ENCODE measurements at places on chromosomes 5 and 9.
A peak's percentile ranks its signal among the peaks of the same experiment; 100 is the strongest.

- DNase-seq: no peak
Measured at GRCh38 chr5:168088410-168089173, 202.9 kb upstream of the WWC1 start.

GRCh38 chr5:145162626-145163025 lies 672.5 kb downstream of the PRELID2 start:
- no peak for DNase-seq

DNA sequence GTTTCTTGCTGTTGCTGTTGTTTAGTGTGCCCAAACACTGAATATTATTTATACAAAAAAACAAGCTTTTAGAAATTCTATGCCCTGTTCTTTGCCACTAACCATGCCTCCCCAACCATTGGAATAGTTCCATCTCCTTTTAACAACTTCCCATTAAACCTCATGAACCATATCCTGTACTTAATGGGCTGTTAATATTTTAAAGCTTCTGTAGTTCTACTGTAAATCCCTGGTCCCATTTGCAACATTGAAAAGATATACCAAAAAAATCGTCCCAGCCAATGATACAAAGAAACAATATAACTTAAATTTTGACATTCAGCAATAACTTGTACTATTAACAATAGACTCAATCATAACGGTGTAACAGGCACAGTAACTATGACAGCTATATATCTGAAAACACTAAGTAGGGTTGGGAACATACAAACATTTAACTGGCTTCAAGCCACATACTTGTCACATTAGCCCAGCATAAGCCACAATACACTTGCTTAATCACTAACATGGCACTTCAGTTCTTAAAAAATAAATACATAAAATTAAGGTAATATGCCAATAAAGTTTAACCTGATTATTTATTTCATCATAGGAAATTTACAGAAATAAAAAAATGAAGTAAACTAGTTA lies 86.1 kb downstream of the ADAMTS6 start:
- no peak for DNase-seq

- DNase-seq: no peak
Measured at GRCh38 chr5:78586251-78586650, 62.3 kb downstream of the LHFPL2 start.

DNA sequence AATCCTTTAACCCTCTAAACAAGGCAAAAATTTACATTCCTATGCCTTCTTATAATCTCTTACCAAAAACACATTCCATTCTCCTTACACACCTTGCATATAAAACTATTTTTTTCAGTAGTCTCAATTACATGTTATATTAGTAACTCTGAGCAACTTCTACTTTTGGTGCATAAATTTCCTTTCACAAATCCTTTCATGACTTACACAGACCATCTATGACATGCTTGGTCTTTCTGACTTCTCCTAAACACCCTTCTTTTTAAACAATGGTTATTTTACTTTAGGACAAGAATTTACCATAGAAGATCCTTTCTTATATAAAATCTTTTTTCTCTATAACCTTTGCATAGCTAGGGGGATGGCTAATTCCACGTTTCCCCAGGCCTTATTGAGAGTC lies 208.0 kb upstream of the ARRDC3 start:
- no peak for DNase-seq

DNA sequence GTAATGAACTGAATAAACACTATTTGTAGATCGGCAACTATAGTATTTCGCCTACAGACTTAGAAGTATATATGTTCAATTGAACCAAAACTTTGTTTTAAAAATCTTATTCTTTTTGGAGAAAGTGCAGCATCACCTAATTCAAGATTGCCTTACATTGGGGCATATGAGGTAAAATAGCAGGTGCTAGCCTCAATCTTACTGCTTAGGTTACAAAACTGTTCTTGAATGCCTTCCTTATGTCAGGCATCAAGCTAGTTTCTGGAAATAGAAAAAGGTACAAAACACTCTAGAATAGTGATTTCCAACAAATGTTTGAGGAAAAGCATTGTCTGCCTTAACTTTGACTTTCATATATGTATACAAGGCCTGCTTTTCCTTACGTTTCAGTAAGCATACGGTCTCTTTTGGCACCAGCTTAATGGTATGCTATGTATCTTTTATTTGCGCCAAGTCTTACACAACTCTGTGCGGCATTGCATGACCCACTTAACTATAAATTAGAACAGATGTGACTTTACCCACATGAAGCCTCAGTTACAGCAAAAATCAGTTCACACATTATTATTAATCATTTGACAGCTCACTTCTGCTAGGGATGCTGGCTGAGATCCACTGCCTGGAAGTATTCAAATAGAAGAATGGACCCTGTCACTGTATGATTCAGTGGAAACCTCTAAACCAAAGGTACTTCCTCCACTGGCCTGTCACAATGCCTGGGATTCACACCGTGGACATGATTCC lies 174.1 kb downstream of the PRELID2 start:
- DNase-seq: no peak

DNA sequence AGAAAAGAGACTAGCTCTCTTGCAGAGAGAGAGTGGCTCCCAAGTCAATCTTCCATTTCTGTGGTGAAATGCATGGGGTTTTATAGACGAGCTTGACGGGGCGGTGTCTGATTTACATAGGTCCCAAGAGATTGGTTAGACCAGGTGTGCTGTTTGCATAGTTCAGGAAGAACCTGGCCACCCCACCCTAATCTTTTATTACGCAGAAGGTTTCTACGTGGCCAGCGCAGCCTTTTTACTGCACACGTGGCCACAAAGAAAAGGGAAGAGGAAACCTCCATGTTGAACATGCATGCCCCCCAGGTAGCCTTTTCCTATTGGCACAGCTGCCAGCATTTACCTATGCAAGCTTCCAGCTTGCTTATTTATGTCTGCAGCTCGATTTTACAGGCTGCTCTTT lies 92.1 kb downstream of the CAVIN4 start:
- DNase-seq: no peak

DNA sequence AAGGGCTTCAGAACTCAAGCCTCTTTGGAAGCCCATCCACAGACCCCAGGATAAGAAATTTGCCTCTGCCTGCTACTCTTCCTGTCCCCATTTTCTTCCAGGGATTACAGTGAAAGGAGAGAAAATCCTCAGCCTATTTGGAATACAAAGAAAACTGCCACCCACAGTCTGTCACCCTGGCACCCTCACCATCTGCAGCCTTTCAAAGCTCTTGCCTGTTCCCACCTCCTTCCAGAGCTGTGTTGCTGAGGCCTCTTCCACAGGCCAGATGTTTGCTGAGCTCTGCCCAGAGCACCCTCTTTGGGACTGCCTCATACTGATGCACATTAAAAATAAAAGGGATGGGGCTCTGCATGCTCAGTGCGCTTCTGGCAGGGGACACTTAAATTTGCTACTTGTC lies 35.9 kb upstream of the TAF1L start:
- no peak for DNase-seq

- DNase-seq: no peak
Measured at GRCh38 chr9:127563579-127563978, 48.5 kb upstream of the STXBP1 start.

- no peak for DNase-seq
Measured at GRCh38 chr5:75510417-75510835, 1.0 kb downstream of the CERT1 start.

DNA sequence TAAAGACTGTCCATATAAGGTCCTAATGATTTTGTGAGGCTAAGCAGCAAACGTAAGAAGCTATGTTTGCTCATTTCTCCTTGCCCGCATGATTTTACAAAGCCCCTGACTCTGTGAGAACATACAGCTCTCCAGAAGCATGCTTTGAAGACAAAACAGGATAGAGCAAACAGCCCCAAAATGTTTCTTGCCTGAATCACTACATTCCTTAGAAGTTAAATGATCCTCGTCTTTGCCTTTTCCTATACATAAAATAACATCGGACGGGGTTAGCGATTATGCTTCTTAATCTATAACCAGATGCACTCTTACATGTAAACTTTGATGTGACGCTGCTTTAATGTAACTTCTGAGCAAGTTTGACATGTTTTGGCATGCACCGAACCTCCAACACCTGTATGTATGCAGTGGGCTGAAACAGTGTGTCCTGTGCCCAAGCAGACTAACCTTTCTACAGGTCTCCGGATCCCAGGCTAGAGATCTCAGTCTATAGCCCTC lies 353.7 kb downstream of the CETN3 start:
- no peak for DNase-seq

- DNase-seq: no peak
Measured at GRCh38 chr9:134560206-134560605, 81.4 kb upstream of the COL5A1 start.

DNA sequence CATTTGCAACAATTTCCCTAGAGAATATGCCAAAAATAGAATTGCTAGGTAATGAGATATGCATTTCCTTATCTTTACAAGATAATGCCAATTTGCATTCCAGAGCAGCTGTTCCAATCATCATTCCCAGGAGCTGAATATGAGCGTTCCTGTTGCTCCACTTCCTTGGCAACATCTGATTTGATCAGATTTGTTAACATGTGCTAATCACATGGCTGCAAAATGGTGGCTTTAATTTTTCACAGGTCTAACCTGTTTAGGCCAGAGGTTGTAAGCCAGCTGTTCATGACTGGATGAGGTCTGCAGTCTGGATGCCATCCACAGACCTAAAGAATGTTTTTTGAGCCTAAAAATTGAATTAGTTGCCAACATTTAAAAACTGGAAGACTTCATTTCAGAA lies 220.7 kb upstream of the IL12B start:
- DNase-seq: no peak

- no peak for DNase-seq
Measured at GRCh38 chr9:130779153-130779855, 55.8 kb upstream of the ABL1 start.

DNA sequence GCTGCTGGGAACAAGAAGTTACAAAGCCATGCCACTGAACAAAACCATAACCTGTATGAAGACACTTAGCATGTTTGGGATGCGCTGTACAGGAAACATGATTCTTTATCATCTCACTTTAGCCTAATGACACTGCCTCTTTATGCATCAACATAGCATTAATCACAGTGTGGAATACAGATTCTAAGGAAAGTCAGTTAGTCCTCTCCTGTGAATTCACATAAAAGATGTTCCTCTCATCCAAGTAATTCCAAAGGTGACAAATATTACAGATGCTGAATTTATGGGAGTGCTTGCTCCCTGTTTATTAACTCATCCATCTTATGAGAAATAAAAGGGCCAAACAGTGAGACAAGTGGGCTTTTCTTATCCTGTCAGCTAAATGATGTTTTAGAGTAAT lies 1677.7 kb downstream of the EFNA5 start:
- no peak for DNase-seq

- DNase-seq: no peak
Measured at GRCh38 chr9:75438716-75439115, 350.4 kb downstream of the OSTF1 start.

DNA sequence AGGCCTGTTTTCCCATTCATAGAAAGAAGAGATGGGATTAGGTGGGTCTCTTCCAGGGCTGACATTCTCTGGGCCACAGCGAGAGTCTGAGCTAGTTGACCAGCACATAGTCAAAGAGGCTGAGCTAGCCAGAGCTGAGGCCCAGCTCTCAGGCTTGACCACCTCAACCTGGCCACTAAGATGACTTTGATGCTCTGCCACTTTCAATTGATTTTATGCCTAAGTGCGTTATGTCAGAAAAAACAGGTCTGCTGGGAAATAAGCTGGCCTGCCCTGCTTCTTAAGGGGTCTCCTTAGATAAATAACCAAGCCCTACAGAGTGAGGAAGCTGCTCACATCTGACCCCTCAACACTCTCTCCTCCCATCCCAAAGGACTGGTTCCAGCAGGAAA lies 20.0 kb upstream of the RAB14 start:
- DNase-seq: no peak

GRCh38 chr9:1718836-1719235 lies 296.3 kb upstream of the SMARCA2 start:
- DNase-seq: peak; percentile 12

- no peak for DNase-seq
Measured at GRCh38 chr5:59036274-59036961, 453.5 kb downstream of the RAB3C start.

- DNase-seq: no peak
Measured at GRCh38 chr9:126564128-126564527, 49.6 kb upstream of the LMX1B start.

DNA sequence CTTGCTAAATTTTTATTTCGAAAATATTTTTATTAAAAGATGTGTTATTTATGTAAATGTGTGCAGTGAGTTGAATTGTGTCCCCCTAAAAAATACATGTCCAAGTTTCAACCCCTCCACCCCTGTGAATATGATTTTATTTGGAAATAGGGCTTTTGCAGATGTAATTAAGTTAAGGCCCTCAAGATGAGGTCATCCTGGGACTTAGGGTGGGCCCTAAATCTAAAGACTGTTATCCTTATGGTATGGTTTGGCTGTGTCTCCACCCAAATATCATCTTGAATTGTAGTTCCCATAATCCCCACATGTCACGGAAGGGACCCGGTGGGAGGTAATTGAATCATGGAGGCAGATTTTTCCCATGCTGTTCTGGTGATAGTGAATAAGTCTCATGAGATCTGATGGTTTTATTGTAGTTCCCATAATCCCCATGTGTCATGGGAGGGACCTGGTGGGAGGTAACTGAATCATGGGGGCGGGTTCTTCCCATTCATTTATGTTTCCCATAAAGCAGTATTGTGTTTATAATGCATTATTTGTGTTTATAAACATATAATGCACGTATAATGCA lies 1.5 kb upstream of the TMED7 start:
- DNase-seq: no peak

- no peak for DNase-seq
Measured at GRCh38 chr5:11878814-11879213, 25.4 kb downstream of the CTNND2 start.

GRCh38 chr5:154419236-154419635 lies 26.6 kb upstream of the SAP30L start:
- DNase-seq: no peak

- DNase-seq: no peak
Measured at GRCh38 chr5:78806544-78806943, 158.0 kb upstream of the LHFPL2 start.
